SW 1271 (cell line): ENCODE measurements at places on chromosomes 4 and X.

DNA sequence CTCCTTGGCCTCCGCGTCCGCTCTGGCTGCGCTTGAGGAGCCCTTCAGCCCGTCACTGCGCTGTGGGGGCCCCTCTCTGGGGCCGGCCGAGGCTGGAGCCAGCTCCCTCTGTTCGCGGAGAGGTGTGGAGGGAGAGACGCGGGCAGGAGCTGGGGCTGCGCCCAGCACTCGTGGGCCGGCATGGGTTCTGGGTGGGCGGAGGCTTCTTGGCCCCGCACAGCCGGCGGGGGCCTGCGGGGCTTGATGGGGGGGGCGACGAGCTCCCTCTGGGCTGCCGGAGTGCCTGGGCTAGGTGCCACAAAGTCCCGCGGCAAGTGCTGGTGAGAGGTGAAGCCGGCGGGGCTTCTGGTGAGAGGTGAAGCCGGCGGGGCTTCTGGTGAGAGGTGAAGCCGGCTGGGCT lies 61.9 kb downstream of the ANKRD50 start:
- no peak for DNase-seq

GRCh38 chrX:134990475-134990800 lies 353 bp upstream of the SMIM10 start:
- no peak for DNase-seq

- no peak for DNase-seq
Measured at GRCh38 chr4:100299046-100299840, 109.0 kb upstream of the DDIT4L start.

DNA sequence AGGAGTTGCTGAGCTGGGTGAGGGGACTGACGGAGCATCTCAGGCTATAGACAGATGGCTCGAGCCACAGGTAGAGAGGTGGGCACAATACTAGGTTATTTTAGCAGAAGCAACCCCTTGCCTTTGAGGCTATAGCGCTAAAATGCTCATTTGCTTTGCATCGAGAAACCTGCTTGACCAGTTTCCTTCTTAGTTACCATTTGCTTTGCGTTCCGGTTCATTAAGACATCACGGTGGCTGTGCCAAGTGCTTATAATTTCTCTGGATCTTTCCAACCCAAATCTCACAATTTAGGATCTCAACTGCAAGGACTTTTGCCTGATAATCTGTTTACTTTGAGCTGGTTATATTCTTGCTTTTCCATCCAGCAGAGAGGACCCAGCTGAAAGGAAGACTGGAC lies 40.8 kb downstream of the DLG3 start:
- no peak for DNase-seq

GRCh38 chr4:78560296-78560963 lies 8.9 kb downstream of the ANXA3 start:
- DNase-seq: peak; percentile 70

- DNase-seq: no peak
Measured at GRCh38 chr4:101651778-101652177, 138.8 kb upstream of the BANK1 start.

DNA sequence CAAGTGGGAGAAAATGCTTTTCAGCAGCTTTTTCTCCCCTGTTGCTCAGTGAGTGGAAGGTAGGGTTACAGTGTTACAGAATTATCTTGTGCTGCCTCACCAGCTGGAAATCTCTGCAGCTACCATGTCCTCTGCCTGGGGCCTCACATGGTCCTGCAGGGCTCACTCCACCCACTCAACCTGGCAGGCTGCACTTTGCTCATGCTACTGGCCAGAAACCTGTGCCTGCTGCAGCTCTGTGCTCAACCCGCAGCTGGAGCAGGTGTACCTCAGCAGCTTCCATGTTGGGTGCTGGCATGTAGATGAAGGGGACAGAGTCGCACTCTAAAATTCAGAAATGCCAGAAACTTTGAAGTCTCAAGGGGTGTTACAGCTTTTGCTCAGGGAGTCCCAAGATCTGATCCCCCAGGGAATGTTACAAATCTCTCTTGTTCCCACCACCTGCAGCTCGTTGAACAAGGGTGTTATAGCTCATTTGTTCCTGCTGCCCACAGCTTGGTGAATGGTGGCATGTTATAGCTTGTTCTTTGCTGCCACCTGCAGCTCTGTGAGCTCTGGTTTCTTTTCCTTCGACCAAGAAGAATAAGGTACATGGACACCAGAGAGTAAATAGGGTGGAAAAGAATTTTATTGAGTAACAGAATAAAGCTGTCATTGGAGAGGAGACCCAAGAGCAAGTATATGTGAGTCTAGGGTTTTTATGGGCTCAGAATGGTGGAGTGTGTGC lies 845.8 kb downstream of the TECRL start:
- no peak for DNase-seq

GRCh38 chrX:120570011-120570600 lies 9.3 kb upstream of the CUL4B start:
- DNase-seq: no peak

DNA sequence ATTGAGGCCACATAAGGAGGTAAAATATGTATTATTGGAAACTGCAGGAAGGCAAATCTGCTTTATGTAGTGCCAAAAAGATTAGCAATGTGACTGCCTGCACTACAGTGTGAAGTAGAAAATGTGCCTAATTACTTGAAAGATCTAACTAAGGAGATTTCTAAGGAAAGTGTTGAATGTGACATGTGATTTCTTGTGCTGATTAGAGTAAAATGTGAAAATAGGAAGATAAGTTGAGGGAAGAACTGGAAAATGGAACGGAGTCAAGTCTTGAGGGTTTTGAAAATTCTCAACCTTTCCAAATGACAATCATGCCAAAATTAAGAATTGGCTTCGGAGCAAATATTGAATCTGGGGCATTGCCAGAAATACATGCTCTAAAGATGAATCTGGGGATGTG lies 209.5 kb upstream of the SPOCK3 start:
- DNase-seq: no peak
